ENCODE measurements at places on chromosomes 5 and 9.

DNA sequence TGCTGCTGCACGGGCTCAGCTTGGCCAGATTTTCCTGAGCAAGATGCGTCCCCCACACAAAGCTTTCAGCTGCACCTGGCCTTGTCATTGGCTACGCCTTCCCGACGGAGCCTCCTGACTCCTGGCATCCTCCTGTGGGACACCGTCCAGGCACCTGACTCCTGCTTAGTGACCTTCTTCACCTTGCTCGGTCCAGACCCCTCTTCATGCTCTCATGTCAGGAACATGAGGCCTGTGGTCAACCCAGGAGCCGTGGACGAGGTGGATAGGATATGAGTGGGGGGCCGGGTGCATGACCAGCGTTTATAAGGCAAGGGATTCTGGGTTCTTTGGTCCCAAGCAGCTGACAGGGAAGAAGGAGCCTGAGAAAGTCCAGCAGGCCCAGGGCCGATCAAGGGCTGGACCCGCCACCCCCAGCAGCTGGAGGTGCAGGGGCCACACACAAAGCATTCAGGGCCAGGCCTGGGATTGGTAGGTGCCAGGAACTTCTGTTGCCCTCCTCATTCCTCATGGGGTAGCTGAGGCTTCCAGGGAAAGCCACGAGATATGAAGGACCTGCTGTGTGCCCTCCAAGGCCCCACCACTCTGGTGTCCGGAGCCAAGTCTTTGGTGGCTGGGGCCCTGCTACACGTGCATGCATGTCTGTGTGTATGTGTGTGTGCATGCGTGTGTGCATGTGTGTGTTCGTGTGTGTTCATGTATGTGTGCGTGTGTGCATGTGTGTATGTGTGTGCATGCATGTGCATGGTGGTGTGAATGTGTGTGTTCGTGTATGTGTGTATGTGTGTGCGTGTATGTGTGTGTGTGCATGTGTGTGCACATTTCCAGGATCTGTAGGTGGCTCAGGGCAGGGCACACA is 34.9 kb downstream of the SLC6A3 start:
- no peak for DNase-seq

GRCh38 chr9:108479989-108480652 is 375.7 kb downstream of the ACTL7B start:
- no peak for DNase-seq

DNA sequence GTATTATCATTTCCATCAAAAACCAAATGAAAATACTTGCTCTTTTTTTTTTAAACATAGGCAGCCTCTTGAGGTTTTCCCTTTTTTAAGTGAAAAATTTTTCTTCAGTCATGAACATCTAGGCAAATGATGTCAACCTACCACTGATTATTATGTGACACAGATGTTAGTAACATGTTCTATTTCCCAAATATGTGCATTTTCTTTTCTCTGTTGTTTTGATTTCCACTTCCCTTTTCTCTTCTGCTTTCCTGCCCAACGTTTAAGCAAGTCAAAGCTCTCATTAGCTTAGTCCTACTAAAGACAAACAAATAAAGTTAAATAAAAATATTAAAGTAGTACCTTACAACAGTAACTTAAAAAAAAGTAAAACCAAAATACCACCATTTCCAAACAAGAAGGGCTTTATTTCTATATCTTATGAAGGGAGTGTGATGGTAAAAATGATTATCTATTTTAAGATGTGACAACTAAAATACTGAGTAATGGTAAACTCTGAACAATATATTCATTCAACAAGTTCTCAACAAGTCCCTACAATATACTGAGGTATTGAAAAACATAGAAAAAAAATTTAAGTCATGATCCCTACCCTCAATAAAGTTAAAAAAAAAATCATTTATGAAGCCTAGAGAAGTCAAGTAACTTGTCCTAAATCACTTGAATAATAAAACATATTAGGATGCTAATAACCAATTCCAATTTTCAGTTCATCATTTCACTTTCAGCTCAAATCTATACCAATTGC is 9.4 kb downstream of the SLC38A9 start:
- no peak for DNase-seq

DNA sequence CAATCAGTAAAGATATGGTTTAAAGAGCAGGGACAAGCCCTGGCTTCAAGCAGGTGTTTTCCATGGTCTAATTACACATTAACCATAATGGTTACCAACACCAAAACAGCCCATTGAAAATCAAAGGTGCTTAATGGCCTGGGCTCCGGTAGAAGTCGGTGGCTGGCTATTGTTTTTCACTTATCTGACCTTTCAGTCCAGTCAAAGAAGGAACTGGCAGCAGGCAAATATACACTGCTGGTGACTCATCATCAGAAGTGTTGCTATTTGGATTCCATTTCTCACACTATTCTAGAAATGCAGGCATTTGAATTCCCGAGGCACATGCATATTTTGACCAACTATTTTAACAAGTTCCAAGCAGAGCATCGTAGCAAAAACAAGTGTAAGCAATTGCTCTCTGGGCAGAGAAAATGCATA is 26.3 kb upstream of the GABRP start:
- DNase-seq = no peak

- peak; percentile 82 for DNase-seq
Measured at GRCh38 chr5:174323878-174324281, 278.4 kb downstream of the NSG2 start.

All from NCI-H774 (cell line).